ENCODE measurements at places on chromosomes 4 and X. TPM values are rescaled to one million over a fixed set of nuclear protein-coding genes. Genes with fewer than 3 reads are reported as not detected.

GRCh38 chrX:70172221-70172620 lies 5.1 kb upstream of the DGAT2L6 start:
- H3K36me3 ChIP-seq, result no peaks in the 10 kb centered on the region
- H3K4me1 ChIP-seq, result no peaks in the 10 kb centered on the region
- no peaks in the 10 kb centered on the region for H3K27me3 ChIP-seq
- no peak for DNase-seq
- no peak overlapping the region for H3K27ac ChIP-seq

Gene MAGED4
- total RNA-seq, result 0.25 TPM

DNA sequence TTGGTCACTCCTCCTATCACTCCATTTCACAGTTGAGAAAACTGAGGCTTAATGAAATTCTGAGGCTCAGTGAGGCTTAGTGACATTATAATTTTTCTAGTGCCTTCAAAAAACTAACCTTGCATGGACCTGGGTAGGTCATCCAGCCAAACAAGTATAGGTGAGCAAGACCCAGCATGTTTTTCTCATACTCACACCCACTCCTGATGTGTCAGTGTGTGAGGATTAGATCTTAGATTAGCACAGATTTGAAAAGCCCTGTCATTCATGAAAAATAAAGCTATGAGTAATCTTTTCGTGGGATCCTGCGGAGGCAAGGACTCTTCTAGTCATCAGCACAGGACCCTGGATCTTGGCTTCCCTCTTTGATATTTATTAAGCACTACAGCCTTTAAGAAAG lies 146.7 kb downstream of the CHIC2 start:
- no peaks in the 10 kb centered on the region for H3K36me3 ChIP-seq
- no peaks in the 10 kb centered on the region for H3K4me1 ChIP-seq
- no peak overlapping the region for H3K4me3 ChIP-seq

GRCh38 chr4:26724534-26724933 lies 136.1 kb upstream of the STIM2 start:
- H3K4me1 ChIP-seq, result no peaks in the 10 kb centered on the region
- no peaks in the 10 kb centered on the region for H3K27me3 ChIP-seq
- DNase-seq, result no peak

- no peaks in the 10 kb centered on the region for H3K27me3 ChIP-seq
- H3K4me3 ChIP-seq, result no peak overlapping the region
- no peak overlapping the region for H3K27ac ChIP-seq
- no peaks in the 10 kb centered on the region for H3K36me3 ChIP-seq
- no peak for DNase-seq
These were observed 57.8 kb upstream of the PLAC1 start for GRCh38 chrX:134715930-134716619.

- no peaks in the 10 kb centered on the region for H3K36me3 ChIP-seq
- H3K27ac ChIP-seq, result no peak overlapping the region
- H3K27me3 ChIP-seq, result no peaks in the 10 kb centered on the region
- H3K4me1 ChIP-seq, result no peaks in the 10 kb centered on the region
- no peak overlapping the region for H3K4me3 ChIP-seq
These were observed 512.5 kb upstream of the SLIT2 start for GRCh38 chr4:19739101-19739651.

Gene MAGEC3
- total RNA-seq, result not detected

GRCh38 chr4:128286474-128287058 lies 1.0 kb downstream of the PGRMC2 start:
- H3K4me1 ChIP-seq, result peaks cover 6% of the 10 kb centered on the region
- DNase-seq, result no peak
- H3K4me3 ChIP-seq, result peak overlapping the region; percentile 97
- no peaks in the 10 kb centered on the region for H3K27me3 ChIP-seq

DNA sequence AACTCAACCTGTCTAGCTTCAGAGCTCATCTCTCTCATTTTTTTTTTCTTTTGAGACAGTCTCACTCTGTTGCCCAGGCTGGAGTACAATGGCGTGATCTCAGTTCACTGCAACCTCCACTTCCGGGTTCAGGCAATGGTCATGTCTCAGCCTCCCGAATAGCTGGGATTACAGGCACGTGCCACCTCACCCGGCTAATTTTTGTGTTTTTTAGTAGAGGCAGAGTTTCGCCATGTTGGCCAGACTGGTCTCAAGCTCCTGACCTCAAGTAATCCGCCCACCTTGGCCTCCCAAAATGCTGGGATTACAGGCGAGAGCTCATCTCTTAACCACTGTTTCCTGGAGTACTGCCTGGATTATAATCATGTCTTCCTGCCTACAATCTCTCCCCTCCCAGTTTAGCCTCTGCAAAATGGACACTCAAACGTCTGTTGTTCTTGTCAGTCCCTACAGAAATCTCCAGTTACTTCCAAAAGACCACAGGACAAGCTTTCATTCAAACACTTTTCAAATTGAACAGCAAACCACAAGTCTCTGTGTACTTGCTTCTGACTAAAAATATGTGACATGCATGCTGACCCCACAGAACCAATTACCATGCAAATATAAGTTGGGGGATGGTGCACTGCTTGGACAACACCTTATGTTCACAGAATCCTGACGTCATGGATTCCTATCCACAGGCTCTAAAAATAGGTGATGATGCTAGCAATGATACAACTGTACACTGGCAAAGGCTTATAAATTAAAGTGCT lies 137.2 kb downstream of the SH3KBP1 start:
- no peak for DNase-seq
- H3K4me1 ChIP-seq, result peaks cover 6% of the 10 kb centered on the region
- no peaks in the 10 kb centered on the region for H3K27me3 ChIP-seq
- no peak overlapping the region for H3K4me3 ChIP-seq

DNA sequence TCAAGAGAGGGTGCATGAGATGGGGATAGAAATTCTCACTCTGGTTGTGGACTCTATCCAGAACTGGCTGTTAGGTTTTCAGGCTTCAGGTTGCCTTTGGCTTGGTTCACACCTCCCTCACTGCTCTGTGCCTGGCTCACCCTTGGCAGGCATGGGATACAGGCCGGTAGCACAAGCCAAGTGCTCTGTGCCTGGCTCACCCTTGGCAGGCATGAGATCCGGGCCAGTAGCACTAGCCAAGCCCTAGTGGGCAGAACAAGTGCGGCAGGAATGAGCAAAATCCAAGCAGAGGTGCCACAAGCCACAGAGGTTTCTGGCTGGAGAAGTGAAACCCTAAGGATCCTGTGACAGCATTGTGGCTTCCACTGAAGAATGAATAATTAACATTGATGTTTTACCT lies 1642.3 kb downstream of the C4orf33 start:
- no peaks in the 10 kb centered on the region for H3K36me3 ChIP-seq
- H3K4me3 ChIP-seq, result no peak overlapping the region
- no peaks in the 10 kb centered on the region for H3K27me3 ChIP-seq
- no peak overlapping the region for H3K27ac ChIP-seq
- no peak for DNase-seq

Gene PCSK1N
- total RNA-seq, result 5.4 TPM

GRCh38 chr4:75169427-75169826 lies 236.5 kb downstream of the PARM1 start:
- H3K4me1 ChIP-seq, result no peaks in the 10 kb centered on the region
- no peaks in the 10 kb centered on the region for H3K27me3 ChIP-seq
- DNase-seq, result no peak
- no peak overlapping the region for H3K4me3 ChIP-seq

DNA sequence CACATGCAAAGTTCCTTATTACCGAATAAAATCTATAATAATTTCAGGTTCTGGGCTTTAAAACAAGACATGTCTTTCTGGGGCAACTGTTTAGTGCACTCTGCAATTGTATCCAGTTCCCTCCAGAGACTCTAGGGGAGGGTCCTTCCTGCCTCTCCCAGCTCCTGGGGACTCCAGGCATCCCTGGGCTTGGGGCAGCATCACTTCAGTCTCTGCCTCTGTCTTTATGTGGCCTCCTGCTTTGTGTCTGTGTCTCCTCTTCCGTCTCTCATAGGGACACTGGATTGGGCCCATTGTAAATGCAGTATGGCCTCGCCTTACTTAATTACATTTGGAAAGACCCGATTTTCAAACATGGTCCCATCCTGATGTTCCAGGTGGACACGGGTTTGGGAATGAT lies 10.9 kb upstream of the ASMTL start:
- H3K4me1 ChIP-seq, result no peaks in the 10 kb centered on the region
- H3K27me3 ChIP-seq, result no peaks in the 10 kb centered on the region
- DNase-seq, result no peak
- peak overlapping the region; percentile 36 for H3K27ac ChIP-seq
- H3K36me3 ChIP-seq, result no peaks in the 10 kb centered on the region

- H3K36me3 ChIP-seq, result no peaks in the 10 kb centered on the region
- H3K27ac ChIP-seq, result no peak overlapping the region
- H3K4me3 ChIP-seq, result no peak overlapping the region
- DNase-seq, result no peak
These were observed 43.5 kb downstream of the LHFPL1 start for GRCh38 chrX:112636288-112636687.

Measured in liver (tissue), 10 donors.